ENCODE measurements at places on chromosomes 3 and 15.

- no peak for DNase-seq
Observed at GRCh38 chr3:127637971-127638370, 9.0 kb downstream of the PODXL2 start.

- DNase-seq, result no peak
Observed at GRCh38 chr3:170350515-170351413, 6.8 kb upstream of the SKIL start.

DNA sequence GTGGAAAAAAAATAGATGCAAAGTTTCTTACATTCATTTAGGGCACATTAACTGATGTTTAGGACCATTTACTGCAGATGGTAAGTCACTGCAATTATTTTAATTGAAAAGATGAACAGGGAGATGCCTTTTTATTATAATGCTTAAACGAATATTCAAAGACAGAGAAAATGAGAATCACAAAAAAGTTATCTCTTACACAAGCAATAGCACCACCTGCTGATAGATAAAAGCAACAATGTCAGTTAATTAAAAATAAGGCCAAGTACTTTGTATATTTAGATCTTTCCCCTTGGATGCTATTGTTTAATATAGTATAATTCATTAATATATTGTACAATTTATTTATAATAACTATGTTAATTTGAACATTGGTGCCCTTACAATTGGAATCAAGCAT, 55.9 kb downstream of the IFT80 start:
- peak; percentile 27 for DNase-seq

DNA sequence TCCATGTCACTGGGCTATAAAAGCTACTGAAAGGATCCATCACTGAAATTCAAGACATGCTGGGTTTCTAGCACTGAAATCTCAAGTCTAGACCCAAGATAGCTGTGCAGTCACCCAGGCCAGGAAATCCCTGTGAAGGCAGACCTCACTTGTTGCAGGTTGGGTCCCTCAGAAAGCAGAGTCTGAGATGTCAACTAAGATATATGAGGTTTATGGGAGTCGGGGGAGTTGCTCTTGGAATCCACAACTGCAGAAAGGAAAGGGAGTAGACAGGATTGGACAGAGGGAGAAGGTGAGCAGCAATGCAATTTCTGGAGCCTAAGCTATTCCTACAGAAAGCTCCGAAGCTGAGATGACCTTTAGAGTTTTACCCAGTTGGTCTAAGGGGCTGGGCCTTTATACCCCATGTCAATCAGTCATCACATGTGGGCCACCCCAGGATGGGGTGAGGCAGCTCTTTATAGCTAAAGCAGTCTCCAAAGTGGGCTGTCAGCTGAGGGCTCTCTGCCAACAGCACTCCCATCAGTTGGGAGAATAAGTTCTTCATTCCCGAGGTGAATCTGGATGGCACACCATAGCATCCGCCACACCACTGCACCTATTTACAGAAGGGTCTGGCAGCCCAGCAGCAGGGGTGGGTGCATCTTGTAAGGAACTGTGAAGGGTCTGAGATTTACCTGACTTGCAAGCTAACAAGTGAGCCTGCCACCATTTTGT, 52.3 kb upstream of the ACVR2B start:
- DNase-seq, result no peak

DNA sequence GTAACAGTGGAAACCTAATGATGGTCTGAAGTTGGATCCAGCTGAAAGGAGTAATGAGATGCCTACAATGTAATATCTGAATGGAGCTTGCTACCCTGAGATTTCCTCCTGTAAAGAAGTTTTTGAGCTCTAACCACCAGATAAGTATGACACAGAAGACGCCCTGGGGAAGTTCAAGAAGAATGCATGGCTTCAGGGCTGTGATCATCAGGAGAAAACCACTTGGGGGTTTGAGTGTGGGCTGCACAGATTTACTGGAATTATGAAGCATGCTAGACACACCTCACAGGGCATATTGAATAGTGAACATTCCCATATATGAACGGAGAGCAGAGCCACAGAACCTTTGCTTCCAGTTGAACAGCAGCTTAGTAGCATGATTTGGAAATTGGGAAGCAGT, 10.6 kb upstream of the CCDC80 start:
- peak; percentile 38 for DNase-seq

GRCh38 chr3:38608086-38608775, 41.3 kb downstream of the SCN5A start:
- DNase-seq, result no peak

DNA sequence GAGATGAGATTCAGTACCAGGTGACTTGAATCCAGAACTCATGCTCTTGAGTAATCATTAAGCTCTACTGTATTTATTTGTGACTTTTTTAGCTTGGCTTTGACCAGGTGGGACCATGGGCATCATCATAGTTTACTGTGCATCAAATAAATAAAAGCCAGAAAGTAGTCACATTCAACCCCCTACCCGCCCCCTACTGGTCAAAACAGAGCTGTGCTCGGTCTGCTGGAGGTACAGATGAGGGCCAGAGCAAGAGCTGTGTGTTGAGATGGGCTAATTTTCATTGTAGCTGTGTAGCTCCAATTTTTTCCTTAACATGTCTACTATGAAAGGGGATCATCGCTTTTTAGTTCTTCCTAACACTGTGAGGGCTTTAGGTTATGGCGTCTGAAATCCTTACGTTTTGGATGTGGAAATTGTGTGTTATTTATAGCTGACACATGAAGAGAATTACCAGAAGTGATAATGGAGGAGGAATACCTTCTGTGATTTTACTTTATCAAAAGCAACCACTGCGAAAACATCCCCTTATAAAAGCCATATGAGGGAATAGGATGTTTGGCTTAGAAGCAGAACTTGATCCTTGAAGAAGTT, 375.1 kb downstream of the PTPRG start:
- DNase-seq, result peak; percentile 30

DNA sequence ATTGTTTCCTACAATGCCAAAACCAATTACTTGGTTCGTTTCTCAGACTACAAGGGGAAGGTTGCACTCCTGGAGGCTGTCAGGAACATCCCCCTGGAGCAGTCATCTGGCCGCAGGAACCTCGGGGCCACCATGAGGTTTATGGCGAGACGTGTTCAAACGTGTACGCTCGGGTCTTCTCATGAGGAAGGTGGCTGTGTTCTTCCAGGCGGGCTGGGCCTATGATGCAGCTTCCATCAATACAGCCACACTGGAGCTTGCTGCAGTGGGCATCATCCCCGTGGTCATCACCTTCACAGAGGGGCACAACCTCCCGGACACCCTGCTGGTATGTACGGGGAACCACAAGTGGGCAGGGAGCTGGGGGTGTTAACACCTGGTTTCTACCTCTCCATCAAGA, 94.5 kb upstream of the COL6A5 start:
- DNase-seq, result no peak

- no peak for DNase-seq
Observed at GRCh38 chr3:104436506-104436905, 930.2 kb upstream of the ALCAM start.

- peak; percentile 25 for DNase-seq
Observed at GRCh38 chr3:38579551-38580449, 69.7 kb downstream of the SCN5A start.

DNA sequence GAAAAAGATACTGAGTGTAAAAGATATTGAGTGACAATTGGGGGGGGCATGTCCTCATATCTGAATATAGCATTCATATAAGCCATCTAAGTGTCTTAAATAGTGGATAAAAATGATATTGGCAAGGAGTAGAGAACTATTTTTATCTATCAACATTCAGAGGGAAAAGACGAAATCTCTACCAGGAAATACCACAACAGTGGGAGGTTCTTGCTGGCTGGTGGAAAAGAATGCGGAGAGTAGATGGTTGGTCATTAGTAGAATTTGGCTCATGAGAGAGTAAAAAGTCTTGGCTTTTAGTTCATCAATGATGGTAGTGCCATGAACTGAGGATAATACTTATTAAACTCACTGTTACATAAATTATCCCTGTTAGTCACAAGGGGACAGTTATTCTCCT, 4.8 kb upstream of the TCF12 start:
- DNase-seq, result peak; percentile 50

DNA sequence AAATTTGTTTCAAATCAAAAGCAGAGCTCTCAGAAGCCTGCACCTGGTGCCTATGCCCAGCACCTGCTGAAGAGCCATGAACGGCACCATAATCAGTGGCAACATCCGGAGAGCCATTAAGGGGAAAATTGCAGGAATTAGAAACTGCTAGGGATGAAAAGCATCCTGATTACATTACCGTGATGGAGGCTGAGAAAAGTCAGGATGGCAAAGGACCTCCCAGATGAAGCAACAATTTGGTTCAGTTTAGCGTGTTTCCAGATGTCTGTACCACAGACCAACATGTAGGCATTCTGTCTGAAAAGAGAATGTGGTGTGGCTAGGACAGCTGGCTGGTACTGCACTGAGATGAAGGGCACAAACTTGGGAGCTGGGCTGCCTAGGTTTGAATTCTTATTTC, 106.1 kb downstream of the EOMES start:
- peak; percentile 14 for DNase-seq

- DNase-seq, result no peak
Observed at GRCh38 chr3:38916706-38917105, 100.7 kb upstream of the SCN10A start.

- no peak for DNase-seq
Observed at GRCh38 chr15:71387810-71388209, 272.5 kb downstream of the THSD4 start.

- DNase-seq, result no peak
Observed at GRCh38 chr3:40911264-40911663, 288.0 kb upstream of the CTNNB1 start.

DNA sequence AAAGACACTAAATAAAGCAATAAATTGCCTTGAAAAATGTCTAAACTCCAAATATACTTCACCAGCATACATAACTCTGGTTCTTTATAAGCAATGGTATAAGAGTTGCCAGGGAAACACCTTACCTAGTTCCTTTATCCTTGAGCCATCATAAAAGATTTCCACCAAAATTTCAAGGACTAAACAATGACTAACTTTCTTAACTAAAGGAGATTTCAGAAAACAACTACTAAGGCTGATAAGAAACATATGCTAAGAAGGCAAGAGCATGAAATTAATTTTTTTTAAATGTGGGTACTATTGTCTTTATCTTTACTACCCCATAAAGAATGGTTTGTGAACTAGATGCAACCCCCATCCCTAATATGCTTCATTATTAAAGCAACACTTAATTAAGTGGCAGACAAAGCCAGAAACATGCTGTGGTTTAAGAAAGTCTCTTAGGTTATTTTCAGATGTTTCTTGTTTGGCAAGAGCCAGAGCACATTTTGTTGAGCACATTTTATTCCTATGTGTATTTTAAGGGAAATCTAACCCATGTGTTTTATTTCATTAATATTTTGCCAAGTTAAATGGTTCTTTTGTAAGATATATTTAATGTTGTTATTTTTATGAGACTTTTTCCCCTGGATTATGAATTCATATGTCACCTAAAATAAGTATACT, 17.4 kb upstream of the VEPH1 start:
- peak; percentile 23 for DNase-seq

DNA sequence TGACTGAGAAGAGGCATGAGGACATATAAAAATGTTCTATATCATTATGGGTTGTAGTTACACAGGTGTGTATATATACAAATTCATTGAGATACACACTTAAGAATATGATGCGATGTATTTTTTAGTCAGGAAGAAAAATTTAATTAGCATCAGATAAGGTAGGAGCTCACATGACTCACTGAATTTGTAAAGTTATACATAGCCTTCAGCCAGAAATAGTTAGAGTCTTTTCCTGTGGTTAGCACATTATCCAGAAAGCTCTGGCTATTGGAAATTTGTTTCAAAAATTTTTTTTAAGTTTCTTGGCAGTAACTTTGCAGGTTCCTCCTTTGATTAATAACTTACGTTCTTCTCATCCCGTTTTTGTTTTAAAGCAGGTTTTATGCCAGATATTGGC, 88.6 kb downstream of the STT3B start:
- no peak for DNase-seq

- peak; percentile 77 for DNase-seq
Observed at GRCh38 chr3:45986303-45986982, 9.2 kb downstream of the FYCO1 start.

DNA sequence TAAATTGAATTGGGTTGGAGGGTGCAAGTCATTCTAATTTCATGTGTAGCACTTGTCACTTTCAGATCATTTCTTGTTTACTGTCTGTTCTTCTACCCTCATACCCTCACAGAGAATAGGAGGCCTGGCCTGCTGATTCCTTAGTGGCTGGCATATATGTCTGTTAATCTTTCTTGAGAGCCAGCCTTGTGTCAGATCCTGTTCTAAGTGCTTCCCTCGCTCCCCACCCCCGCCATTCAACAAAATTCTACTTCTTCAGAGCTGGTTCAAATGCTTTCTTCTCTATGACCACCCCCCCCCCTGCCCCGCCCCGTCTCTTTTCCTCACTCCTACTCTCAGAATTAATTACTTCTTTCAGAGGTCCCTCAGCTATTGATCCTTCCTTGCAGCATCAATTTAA, 1.5 kb upstream of the U2SURP start:
- no peak for DNase-seq

- DNase-seq, result peak; percentile 25
Observed at GRCh38 chr3:124115956-124116355, 124.0 kb upstream of the ROPN1 start.

DNA sequence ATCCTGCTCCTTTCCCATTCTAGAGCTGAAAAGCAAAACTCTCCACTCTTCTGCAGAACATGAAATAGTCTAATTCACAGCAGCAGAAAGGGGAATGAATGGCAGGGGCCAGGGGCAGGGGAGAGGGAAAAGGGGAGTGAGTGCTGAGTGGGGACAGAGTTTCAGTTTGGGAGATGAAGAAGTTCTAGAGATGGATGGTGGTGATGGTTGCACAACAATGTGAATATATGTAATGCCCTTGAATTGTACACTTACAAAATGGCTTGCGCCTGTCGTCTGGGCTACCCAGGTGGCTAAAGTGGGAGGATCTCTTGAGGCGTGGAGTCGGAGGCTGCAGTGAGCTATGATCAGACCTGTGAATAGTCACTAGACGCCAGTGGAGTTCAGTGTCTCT, 78.5 kb upstream of the MEF2A start:
- no peak for DNase-seq

- DNase-seq, result no peak
Observed at GRCh38 chr3:186143250-186143649, 34.4 kb upstream of the ETV5 start.

GRCh38 chr15:59762558-59762957, 73.4 kb upstream of the BNIP2 start:
- no peak for DNase-seq

DNA sequence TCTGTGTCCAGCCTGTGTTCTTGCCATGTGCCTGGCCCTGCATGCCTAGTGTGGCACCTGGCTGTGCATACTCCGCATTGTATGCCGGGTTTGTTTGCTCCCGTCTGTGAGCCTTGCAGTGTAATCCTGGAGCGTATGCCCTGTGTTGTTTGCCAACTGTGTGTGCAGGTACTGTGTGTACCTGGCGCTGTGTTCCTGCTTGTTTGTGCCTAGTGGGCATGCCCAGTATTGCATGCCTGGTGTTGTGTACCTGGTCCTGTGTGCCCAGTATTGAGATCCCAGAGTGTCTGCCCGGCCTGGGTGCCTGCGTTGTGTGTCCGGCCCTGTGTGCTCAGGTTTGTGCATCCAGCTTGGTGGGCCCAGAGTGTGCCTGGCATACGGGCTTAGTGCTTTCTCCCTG, 54.5 kb upstream of the CHRNA7 start:
- DNase-seq, result no peak

DNA sequence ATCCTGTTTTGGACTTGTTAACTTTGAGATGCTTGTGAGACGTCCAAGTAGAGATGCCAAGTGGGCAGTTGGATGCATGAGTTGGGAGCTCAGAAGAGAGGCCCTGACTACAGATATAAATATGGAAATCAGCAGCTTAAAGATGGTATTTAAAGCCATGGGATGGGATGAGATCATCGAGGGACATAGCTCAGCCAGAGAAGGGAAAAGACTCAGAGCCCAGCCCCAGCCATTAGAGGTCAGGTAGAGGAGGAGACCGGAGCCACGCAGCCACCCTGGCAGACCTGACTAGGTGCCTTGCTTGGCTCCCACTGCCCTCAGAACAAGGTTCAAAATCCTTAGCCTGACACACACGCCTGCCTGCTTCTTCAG, 31.1 kb downstream of the ATP2B2 start:
- no peak for DNase-seq

Measured in GM03348 (cell line).